Fibroblast of mammary gland (primary cell): ENCODE measurements at places on chromosomes 5 and 9.

- DNase-seq: peak; percentile 28
Measured at GRCh38 chr5:34843497-34843896, 4.5 kb downstream of the TTC23L start.

GRCh38 chr5:149433524-149434131, 54.5 kb upstream of the IL17B start:
- no peak for DNase-seq

- peak; percentile 3 for DNase-seq
Measured at GRCh38 chr5:95130941-95131340, 154.0 kb downstream of the MCTP1 start.

GRCh38 chr5:15585841-15586591, 86.0 kb downstream of the FBXL7 start:
- no peak for DNase-seq

- DNase-seq: peak; percentile 78
Measured at GRCh38 chr5:169716287-169716686, 79.2 kb downstream of the DOCK2 start.

DNA sequence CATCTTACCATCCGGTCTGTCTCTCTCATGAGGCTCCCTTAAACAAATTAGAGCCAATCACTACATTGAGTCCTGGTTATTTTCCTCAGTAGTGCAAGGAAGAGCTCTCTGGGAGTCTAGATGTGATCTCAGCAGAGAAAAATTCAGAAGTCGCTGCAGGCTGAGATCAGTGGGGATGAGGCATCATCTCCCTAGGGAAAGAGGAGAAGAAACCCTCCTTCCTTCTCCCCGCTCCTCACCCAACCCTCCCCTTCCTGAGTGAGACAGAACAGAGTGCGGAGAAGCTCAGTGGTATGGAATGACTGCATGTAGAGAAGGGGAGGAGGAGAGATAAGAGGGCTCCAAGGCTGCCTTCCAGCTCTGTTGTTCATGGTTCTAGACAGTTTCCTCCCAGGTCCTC, 80.5 kb downstream of the PAPPA start:
- peak; percentile 99 for DNase-seq

DNA sequence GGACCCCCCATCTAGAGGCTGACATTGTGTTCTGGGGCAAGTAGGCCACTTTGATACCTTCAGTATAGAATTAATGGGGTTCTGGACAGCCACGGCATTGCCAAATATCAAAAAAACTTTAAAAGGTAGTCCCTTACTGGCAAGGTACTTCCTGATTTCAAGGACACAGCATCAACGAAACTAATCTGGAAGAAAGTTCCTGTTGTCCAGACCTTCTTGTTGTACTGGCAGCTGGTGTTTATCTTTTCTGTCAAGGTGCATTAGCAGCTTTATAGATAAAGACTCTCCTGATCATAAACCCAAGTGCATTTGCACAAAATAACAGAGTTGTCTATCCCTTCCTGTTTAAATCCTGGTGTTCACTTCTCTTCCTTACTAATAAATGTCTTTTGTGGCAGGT, 23.7 kb upstream of the GOLGA1 start:
- DNase-seq: no peak

DNA sequence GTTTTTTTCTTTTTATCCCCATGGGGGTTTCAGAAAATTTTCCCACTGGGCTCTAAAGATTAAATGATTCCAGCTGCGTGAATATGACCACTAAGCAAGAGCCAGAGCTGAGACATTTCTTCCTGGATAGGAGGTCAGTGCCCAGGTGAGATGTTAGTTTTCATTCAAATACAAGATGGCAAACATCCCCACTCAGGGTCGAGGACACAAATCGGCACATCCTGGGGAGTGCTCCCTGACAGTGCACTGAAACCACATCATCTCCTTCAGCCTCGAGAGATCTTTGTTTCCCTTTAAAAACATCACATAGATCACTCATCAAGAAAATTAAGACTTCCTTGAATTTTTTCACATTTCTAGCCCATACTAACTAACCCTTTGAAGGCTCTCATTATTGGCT, 273.2 kb upstream of the PANK3 start:
- no peak for DNase-seq

- DNase-seq: no peak
Measured at GRCh38 chr9:27348785-27349697, 52.1 kb upstream of the EQTN start.

DNA sequence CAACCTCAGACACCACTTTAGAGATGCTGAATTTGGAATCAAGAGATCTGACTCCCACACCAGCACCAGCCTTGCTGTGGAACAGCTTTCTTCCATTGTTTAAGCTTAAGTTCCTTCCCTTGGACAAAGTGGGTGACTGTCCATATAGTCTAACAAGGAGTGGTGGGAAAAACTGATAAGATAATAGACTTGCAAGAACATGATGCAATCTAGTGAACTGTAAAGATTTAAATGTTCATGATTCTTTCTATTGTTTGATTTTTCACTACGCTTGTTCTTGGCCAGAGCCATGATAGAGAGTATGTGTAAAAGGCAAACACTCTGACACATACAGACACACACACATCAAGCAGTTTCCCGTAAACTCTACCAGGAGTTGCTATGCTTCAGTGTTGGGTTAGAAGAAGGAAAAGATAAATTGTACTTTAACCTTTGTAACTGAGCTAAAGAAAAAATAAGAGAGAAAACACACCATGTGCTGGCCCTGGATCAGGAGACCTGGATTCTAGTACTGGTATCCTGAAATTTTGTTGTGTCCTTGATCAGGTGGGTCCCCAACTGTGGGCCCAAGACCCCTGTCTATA, 94.3 kb downstream of the PAPPA start:
- no peak for DNase-seq

GRCh38 chr9:133589454-133590227, 19.5 kb downstream of the FAM163B start:
- no peak for DNase-seq

GRCh38 chr5:58322453-58322852, 137.4 kb downstream of the PLK2 start:
- peak; percentile 8 for DNase-seq

DNA sequence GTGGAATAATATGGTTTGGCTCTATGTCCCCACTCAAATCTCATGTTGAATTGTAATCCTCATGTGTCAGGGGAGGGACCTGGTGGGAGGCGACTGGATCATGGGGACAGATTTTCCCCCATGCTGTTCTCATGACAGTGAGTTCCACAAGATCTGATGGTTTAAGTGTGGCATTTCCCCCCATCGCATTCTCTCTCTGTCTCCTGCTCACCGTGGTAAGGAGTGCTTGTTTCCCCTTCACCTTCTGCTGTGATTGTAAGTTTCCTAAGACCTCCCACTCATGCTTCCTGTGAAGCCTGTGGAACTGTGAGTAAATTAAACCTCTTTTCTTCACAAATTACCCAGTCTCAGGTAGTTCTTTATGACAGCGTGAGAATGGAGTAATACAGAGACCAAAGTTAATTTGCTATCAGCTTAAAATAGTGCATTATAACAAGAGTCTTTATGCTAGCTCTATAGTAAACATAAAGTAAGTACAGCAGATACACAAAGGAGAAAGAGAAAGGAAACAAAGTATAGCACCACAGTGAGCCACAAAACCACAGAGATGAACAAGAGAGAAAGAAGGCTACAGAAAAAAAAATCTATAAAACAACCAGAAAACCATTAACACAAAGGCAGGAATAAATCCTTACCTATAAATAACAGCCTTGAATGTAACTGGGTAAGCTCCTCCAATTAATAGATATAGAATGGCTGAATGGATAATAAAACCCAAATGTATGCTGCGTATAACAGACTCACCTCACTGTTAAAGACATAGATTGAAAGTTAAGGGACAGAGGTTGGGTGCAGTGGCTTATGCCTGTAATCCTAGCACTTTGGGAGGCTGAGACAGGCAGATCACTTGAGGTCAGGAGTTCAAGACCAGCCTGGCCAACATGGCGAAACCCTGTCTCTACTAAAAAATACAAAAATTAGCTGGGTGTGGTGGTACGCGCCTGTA, 39.7 kb downstream of the RAPGEF6 start:
- no peak for DNase-seq

- peak; percentile 30 for DNase-seq
Measured at GRCh38 chr5:135986891-135987401, 32.2 kb upstream of the LECT2 start.

DNA sequence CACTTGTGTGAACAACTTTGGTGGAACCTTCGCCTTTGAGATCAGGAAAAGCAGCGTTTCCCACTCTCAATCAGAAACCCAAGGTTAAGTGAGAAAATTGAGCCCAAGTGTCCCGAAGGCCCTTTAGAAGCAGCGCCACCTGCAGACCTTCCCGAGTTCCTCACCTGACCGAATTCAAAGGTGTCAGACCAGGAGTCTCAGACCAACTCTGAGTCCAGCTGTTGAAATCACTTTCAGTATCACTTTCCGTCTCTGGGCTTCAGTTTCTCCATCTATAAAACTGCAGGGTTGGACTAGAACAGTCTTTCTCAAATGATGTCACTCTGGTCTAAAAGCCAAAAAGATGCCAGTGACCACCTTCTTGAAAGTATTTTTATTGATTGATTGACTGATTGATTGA, 31.7 kb upstream of the GRHPR start:
- no peak for DNase-seq

DNA sequence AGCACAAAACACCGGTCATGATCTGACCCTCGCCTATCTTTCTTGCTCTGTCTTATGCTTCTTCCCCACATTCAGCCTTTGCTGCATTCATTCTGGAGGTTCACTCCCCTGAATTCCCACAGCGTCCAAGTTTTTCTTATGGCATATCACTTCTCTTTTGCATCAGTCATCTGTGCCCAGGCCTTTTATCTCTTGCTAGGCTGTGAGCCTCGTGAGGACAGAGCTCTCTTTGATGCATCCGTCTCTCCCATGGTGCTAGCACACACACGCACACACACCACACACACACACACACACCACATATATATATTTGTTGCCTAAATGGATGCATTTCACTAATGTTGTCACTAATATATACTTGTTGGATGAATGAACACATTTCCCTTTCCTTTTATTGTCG, 45.8 kb upstream of the ATG10 start:
- no peak for DNase-seq

GRCh38 chr5:93510626-93511380, 70.2 kb downstream of the NR2F1-AS1 start:
- DNase-seq: no peak

DNA sequence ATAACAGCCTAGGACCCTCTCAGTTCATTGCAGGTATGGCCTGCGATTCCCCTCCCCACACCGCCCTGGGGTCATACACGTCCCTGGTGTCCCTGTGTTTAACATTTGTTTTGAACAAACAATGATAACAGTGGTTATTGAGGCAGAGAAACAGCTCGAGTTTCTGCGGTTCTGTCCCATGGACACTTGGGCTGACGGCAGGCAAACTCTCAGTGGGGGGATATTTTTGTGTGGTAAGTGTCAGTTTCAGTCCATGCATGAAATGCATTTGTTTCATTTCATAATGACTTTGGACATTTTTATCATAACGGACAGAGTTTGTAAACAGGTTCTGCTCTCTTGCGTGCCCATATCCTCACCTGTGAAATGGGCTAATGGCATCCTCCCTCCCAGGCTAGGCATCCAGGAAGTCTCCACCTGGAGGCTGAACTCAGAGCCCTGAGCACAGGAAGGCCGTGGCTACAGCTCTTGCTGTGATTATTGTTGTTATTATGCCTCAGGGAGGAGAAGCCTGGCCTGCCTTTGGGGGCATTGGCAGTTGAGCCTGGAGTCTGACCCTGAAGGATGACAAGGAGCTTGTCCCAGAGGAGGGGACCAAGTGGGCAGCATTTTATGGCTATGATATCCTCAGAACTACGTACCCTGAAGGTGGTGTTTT, 190.9 kb downstream of the GADD45G start:
- no peak for DNase-seq

GRCh38 chr5:66513130-66513529, 83.1 kb upstream of the MAST4 start:
- DNase-seq: no peak

DNA sequence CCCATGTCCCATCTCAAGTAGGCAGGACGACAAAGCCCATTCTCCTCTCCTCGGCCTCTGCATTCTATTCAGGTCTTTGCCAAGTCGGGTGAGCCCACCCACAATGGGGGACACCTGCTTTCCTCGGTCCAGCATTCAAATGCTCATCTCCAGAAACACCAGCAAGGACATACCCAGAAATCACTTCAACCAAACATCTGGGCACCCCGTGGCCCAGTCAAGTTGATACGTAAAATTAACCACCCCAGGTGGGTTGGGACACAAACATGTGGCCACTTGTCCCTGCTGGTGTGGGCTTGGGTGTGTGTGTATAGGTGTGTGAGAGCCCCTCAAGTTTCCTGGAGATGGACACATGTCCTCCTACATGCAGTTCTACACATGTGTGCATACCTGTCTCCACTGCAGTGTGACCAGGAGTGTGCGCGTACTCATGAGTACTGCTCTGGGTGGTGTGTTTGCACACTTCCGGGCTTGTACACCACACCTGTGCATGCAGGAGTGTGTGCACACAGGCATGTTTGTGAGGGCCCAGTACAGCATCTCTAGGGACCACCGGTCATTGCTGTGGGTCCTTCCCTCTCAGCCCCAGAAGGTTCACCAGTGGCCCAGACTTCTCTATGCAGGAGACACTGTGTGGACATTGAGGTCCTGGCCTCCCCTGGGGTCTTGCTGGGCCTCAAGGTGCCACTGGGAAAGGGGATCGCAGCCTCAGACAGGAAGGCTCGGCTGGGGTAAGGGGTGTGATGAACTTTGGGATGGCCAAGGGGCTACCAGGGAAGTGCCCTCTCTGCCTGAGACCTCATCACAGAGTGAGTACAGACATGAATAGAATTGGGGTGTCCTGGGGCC, 35.4 kb upstream of the RXRA start:
- no peak for DNase-seq

DNA sequence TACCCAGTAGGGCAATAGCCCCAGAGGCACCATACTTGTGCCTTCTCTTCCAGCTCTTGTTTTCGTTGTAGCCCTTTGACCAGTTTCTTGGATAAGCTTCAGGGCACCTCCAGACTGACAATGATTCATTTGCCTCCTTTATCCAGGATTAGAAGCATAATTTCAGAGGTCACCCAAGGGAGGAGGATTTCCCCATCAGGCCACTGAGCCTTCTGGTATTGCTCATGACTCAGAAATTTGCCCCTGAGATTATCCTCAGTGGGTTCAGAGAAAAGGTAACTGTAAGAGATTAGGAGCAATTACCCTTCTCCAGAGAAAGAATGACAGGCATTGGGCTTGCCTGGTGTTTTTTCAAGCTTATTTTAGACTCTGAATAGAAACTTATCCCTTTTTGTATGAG, 147.9 kb downstream of the MSX2 start:
- DNase-seq: peak; percentile 49

DNA sequence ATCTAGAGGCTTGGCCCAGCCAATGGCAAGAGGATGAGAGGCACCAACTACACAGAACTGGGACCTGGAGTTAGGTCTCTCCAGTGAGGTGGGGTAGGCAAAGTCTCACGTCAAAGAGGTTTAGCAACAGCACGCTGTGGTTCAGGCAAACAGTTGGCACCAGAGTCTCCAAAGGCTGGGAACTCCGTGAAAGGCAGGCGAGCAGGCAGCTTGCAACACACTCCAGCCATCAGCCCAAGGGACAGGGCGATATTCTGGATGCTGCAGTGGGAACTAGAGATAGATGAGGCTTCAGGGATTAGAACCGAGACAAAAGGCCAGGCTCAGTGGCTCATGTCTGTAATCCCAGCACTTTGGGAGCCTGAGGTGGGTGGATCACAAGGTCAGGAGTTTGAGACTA, 129.1 kb downstream of the PDZD2 start:
- no peak for DNase-seq
